ENCODE measurements at places on chromosomes 6 and 20.

- no peak for DNase-seq
Observed at GRCh38 chr6:145731447-145731846, 3.9 kb downstream of the EPM2A start.

DNA sequence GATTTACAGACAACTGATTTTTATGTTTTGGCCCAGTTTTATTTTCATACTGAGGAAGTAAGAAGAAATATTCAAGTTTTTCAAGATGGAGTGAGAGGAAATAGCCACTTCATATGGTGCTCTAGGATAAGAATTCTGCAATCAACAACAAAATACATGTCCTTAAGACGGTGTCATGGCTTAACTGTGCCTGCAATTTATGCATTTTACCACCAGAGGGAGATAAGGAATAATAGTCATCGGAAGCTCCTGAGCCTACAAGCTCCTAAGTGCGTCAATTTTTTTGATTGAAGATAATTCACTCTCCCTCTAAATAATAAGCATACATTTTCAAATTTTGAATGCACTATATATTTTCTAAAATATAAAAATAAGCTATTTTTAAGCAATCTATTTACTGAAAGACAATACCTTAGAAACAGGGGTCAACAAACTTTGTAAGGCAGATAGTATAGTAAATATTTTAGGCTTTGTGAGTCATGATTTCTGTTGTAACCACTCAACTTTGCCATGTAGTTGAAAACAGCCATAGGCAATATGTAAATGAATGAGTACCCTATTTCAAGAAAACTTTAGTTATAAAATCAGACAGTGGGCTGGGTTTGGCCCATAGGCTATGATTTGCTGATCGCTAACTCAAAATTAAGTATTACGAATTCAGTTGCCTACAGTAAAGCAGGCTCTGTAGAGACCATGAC, 230.9 kb upstream of the DTNBP1 start:
- DNase-seq: no peak

- DNase-seq: no peak
Observed at GRCh38 chr6:41274256-41274655, 12.2 kb downstream of the TREM1 start.

DNA sequence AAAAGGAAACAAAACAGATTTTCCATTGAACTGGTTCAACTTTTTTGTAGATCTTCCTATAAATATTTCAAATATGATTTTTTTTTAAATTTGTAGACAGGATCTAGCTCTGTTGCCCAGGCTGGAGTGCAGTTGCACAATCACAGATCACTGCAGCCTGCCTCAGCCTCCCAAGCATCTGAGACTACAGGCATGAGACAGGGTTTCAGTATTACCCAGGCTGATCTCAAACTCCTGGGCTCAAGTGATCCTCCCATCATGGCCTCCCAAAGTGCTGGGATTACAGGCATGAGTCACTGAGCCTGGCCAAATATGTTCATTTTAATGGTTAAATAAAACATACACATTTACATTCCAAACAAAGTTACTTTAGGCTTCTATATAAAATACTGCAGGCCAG, 33.6 kb downstream of the SAMHD1 start:
- DNase-seq: no peak

GRCh38 chr6:132931936-132932514, 117.7 kb downstream of the RPS12 start:
- DNase-seq: no peak

DNA sequence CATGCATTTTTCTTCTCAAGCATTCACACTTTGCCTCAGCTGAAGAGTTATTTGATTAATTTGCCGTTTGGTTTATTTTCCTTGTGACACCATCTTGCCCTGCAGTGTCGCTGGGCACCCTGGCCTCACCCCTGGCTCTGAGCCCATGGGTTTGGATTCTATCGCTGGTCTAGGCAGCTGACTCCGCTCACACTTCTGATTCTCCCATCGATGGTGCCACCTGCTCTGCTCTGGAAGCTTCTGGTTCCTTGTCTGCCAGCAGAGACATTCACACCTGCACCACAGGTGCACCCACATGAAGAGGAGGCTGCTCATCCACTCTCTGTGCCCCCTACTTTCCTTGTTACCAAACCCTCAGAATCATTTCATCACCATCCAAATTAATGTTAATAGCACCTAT, 291.6 kb upstream of the CDH4 start:
- DNase-seq: no peak
